ENCODE measurements at places on chromosomes 5 and 9. TPM values are rescaled to one million over a fixed set of nuclear protein-coding genes. Genes with fewer than 3 reads are reported as not detected.

DNA sequence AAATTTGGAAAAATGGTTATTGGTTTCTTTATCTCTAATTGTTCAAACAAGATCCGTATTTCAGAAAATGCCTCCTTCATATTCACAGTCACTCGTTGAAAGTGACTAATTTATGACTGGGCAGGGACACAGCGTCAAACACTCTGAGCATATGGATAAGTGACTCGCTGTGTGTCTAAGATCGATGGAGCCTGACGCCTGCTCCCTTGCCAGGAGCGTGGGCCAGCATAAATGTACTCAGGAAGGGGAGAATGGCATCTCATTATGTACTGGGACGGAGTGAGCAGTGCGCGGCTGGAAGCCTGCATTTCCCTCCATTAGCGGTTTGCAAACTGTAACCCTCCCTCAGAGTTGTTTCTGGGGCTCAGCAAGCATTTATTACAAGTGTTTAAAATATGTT lies 79.8 kb upstream of the CAST start:
- no peaks in the 10 kb centered on the region for H3K36me3 ChIP-seq
- peaks cover 5% of the 10 kb centered on the region for H3K4me1 ChIP-seq

- H3K27ac ChIP-seq: no peak overlapping the region
- H3K4me3 ChIP-seq: no peak overlapping the region
Observed at GRCh38 chr5:54148858-54149257, 161.5 kb downstream of the ARL15 start.

DNA sequence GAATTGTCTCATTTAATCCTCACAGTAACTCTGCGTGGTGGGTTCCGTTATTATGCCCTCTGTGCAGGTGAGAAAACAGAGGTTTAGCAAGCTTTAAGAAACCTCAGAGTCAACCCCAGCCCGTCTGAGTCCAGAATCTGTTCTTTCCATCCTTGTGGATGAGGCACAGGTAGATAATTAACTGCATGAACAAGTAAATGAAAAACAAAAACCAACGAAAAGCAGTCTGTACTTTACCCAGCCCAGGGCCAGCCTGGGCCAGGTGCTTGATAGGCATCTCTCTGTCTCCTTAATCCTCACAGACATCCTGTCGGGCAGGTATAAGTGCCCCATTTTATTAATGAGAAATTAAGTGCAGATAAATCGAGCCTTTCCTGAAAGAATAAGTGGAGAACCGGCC lies 25.3 kb upstream of the CXCL14 start:
- no peak overlapping the region for H3K4me3 ChIP-seq
- H3K27ac ChIP-seq: no peak overlapping the region
- no peak for DNase-seq
- no peaks in the 10 kb centered on the region for H3K36me3 ChIP-seq
- H3K4me1 ChIP-seq: no peaks in the 10 kb centered on the region

DNA sequence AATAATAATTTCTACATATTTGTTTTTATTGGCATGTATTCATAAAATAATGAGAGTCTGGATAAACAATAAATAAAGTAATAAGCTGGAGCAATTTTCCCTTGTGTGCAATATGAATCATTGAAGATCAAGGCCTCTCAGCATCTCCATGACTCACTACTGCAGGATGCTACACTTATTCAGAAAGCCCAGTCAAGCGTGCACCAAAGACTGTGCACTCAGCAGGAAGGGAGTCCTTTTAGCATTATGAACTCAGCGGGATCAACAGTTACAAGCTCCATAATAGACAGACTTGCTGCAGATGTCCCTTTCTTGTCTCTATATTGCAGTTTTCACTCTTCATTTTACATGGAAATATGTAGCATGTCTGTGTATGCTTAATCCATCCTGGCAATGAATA lies 485.3 kb downstream of the CDH9 start:
- H3K4me3 ChIP-seq: no peak overlapping the region
- no peak overlapping the region for H3K27ac ChIP-seq
- no peaks in the 10 kb centered on the region for H3K27me3 ChIP-seq
- H3K36me3 ChIP-seq: no peaks in the 10 kb centered on the region
- DNase-seq: no peak

- no peaks in the 10 kb centered on the region for H3K36me3 ChIP-seq
- no peak overlapping the region for H3K27ac ChIP-seq
- H3K4me3 ChIP-seq: no peak overlapping the region
- no peaks in the 10 kb centered on the region for H3K4me1 ChIP-seq
Observed at GRCh38 chr5:66326276-66326675, 182.2 kb downstream of the SREK1 start.

The SUSD3 gene
- total RNA-seq: 0.36 TPM

The TAF11L10 gene
- not detected for total RNA-seq

- H3K27ac ChIP-seq: no peak overlapping the region
- H3K4me1 ChIP-seq: no peaks in the 10 kb centered on the region
- no peak overlapping the region for H3K4me3 ChIP-seq
- no peaks in the 10 kb centered on the region for H3K27me3 ChIP-seq
- DNase-seq: no peak
Observed at GRCh38 chr5:117590944-117591343, 1016.3 kb upstream of the SEMA6A start.

GRCh38 chr9:7752481-7752880 lies 47.1 kb downstream of the DMAC1 start:
- no peaks in the 10 kb centered on the region for H3K36me3 ChIP-seq
- H3K27ac ChIP-seq: no peak overlapping the region
- H3K4me3 ChIP-seq: no peak overlapping the region
- H3K4me1 ChIP-seq: no peaks in the 10 kb centered on the region
- DNase-seq: no peak

The TCERG1 gene
- total RNA-seq: 43.6 TPM

DNA sequence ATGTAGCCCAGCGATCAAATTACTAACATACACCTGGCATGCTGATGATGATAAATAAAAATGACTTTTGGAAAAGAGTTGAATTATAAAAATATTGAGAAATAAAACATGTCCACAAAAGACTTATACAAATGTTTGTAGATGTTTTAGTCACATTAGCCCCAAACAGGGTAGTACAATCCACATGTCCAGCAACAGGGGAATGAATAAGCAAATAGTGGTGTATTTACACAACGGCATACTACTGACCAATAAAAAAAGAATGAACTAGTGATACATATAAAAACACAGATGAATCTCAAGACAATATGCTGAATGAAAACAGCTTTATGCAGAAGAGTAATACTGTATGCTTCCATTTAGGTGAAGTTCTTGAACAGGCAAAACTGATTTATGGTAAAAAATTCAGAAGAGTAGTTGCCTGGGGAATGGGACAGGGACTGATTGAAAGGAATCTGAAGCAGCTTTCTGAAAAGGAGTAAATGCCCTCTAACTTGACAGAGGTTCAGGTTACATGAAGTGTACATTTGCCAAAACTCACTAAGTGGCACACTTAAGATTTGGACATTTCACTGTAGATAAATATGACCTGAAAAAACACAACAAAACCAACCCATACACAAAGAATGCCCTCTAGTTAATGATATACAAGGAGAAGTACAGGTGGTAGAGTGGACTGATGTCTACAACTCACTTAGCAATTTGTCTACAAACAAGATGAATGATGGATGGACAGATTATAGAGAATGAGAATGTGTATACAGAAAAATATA lies 35.4 kb downstream of the ACTL7A start:
- H3K4me1 ChIP-seq: no peaks in the 10 kb centered on the region
- H3K36me3 ChIP-seq: peaks cover 79% of the 10 kb centered on the region
- no peak overlapping the region for H3K4me3 ChIP-seq
- H3K27me3 ChIP-seq: no peaks in the 10 kb centered on the region
- no peak overlapping the region for H3K27ac ChIP-seq

DNA sequence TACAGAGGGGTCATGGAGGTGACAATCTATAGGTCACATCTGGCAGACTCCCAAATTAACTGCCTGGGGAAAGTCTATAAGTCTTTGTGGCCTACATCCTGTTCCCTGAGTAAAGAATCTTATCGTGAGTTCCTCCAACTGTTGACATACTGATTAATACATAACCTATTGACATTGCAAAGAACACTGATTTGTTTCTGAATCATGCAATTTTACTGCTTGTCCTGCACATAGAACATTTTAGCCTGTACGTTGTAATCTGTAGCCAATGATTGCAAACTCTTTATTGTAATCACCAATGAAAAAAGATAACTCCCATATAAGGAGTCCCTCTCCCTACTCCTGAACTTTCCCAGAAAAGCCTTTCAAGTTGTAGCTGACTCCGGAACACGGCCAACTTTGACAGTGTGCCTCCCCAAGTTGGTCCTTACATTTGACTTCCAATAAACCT lies 18.8 kb upstream of the OR2K2 start:
- H3K27ac ChIP-seq: peak overlapping the region; percentile 13
- DNase-seq: no peak
- peaks cover 6% of the 10 kb centered on the region for H3K4me1 ChIP-seq
- H3K36me3 ChIP-seq: no peaks in the 10 kb centered on the region
- no peak overlapping the region for H3K4me3 ChIP-seq

GRCh38 chr5:133109655-133110483 lies 58.1 kb downstream of the HSPA4 start:
- no peak for DNase-seq
- peaks cover 6% of the 10 kb centered on the region for H3K36me3 ChIP-seq
- no peak overlapping the region for H3K4me3 ChIP-seq
- peaks cover 5% of the 10 kb centered on the region for H3K27me3 ChIP-seq
- H3K4me1 ChIP-seq: peaks cover 11% of the 10 kb centered on the region
- H3K27ac ChIP-seq: no peak overlapping the region

DNA sequence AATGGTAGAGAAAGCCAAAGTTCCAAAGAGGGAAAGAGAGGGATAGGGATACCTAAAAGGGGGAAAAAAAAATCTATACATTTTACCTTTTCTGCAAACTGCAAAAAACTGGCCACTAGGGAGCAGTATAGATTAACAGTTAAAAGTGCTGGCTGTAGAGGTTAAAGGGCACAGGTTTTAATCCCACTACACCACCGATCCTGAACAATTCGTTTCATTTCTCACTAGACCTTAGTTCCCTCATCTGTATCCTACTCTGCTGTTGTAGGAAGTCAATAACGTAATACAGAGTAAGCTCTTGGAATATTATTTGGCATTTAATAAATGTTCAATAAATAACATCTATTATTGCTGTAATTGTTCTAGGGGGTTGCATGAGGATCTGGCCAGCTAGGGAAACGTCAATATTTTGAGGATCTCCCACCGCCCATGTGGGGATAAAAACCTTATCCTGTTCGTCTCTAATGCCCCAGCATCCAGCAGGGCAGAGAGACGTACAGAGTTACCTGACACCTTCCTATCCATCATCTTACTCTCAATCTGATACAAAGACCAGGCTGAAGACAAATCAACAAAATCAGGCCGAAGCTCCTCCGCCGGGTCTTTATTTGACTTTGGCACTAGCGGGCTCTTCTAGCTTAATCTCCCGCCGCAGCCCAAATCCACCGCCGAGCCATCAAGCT lies 757 bp downstream of the CDC26 start:
- H3K4me1 ChIP-seq: peaks cover 16% of the 10 kb centered on the region
- peak overlapping the region; percentile 99 for H3K4me3 ChIP-seq
- peak overlapping the region; percentile 98 for H3K27ac ChIP-seq
- DNase-seq: peak; percentile 66
- peaks cover 60% of the 10 kb centered on the region for H3K36me3 ChIP-seq

- H3K4me1 ChIP-seq: no peaks in the 10 kb centered on the region
- no peak for DNase-seq
- no peak overlapping the region for H3K27ac ChIP-seq
- H3K36me3 ChIP-seq: no peaks in the 10 kb centered on the region
- H3K4me3 ChIP-seq: no peak overlapping the region
Observed at GRCh38 chr5:51395666-51396356, 12.6 kb downstream of the ISL1 start.

The AMBP gene
- total RNA-seq: not detected

The PCDHB13 gene
- total RNA-seq: 2.1 TPM

The MCC gene
- 45.6 TPM for total RNA-seq

- no peaks in the 10 kb centered on the region for H3K36me3 ChIP-seq
- H3K27me3 ChIP-seq: no peaks in the 10 kb centered on the region
- H3K4me3 ChIP-seq: no peak overlapping the region
- no peak overlapping the region for H3K27ac ChIP-seq
- peaks cover 16% of the 10 kb centered on the region for H3K4me1 ChIP-seq
Observed at GRCh38 chr5:39671561-39671961, 246.8 kb upstream of the DAB2 start.

DNA sequence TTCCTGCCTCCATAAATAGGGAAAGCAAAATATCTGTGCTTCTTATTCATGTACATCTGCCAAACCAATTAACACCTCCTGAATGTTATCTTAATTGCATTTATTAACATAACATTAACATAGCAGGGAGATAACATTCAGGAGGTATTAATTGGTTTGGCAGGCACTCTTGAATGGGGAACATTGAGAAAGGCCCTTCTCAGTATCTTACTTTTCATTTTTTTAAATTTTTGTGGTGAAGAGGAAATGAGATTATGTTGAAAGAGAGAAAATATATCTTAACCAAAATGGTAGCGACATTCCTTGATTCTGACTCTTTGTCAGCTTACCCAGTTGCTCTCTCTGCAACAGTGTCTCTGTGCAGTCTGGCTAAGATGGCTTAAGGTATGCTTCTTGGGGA lies 100.4 kb upstream of the TLE1 start:
- no peaks in the 10 kb centered on the region for H3K36me3 ChIP-seq
- peak; percentile 76 for DNase-seq
- H3K4me3 ChIP-seq: no peak overlapping the region
- peaks cover 28% of the 10 kb centered on the region for H3K4me1 ChIP-seq
- H3K27me3 ChIP-seq: no peaks in the 10 kb centered on the region

The RELL2 gene
- total RNA-seq: 5.1 TPM

The TAF11L9 gene
- not detected for total RNA-seq

DNA sequence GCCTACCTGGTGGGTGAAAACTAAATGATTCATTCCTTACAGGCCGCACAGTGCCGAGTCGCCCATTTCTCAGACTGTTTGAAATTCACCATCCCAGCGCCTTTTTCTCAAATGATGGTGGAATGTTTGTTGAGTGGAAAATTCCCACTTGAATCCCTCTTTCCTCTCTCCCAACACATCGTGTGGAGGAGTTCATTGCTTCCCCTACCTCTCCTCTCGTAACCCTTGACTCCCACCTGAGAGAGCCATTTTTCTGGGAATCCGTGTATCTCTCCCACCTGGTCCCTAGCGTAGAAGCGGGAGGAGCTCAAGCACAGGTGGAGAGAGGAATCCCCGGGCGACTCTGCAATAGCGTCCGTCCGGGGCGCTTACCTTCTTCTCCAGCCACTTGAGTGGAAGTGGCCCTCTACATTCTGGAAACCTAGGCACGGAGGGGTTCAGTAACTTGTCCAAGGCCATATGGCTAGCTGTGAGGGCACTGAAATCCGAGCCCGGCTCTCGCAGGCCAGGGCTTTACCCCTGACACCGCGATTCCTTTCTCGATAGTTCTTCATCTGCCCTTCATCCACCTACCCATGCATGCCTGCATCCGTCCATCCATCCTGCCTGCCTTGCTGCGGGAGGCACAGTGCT lies 683 bp downstream of the OSMR start:
- peak overlapping the region; percentile 79 for H3K4me3 ChIP-seq
- H3K27ac ChIP-seq: peak overlapping the region; percentile 100
- peaks cover 34% of the 10 kb centered on the region for H3K4me1 ChIP-seq
- no peaks in the 10 kb centered on the region for H3K27me3 ChIP-seq

DNA sequence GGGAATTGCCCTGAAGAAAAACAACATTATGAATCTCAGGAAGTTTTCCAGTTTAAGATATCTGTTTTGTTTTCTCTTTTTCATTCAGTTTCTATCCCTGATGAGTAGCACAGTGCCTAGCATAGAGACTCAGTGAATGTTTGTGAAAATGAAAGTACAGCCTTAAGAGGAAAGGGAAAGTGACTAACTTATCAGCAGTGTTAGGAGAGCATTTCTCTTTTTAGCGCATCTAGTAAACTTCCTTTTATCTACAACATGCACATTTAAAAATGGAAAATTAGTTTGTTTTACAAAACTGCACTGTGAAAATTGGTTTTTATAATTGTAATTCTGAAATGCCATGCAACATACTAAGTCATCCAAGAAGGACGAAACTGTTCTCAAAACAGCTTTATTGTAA lies 110.8 kb downstream of the SMARCA2 start:
- peak overlapping the region; percentile 11 for H3K4me3 ChIP-seq
- no peaks in the 10 kb centered on the region for H3K27me3 ChIP-seq
- peaks cover 26% of the 10 kb centered on the region for H3K4me1 ChIP-seq
- DNase-seq: no peak

The PCDHGB2 gene
- 5.6 TPM for total RNA-seq
